ENCODE measurements at places on chromosomes 5 and 9.

- no peak for DNase-seq
Observed at GRCh38 chr5:1031306-1031959, 22.8 kb downstream of the NKD2 start.

DNA sequence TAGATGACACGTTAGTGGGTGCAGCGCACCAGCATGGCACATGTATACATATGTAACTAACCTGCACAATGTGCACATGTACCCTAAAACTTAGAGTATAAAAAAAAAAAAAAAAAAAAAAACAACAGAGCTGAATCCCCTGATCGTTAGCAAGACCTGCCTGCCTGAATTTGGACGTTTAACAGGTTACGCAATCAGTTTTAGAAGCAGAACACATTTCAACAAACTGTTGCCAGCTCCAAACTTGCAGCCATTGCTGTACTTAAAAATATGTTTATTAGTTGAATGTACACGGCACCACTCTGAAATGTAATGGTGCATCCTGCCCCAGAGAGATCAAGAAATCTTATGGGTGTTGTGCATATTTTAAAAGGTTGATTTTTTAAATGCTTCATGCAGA lies 680.0 kb downstream of the TLE4 start:
- no peak for DNase-seq

- DNase-seq: no peak
Observed at GRCh38 chr9:74499111-74499601, 2.0 kb downstream of the RORB start.

DNA sequence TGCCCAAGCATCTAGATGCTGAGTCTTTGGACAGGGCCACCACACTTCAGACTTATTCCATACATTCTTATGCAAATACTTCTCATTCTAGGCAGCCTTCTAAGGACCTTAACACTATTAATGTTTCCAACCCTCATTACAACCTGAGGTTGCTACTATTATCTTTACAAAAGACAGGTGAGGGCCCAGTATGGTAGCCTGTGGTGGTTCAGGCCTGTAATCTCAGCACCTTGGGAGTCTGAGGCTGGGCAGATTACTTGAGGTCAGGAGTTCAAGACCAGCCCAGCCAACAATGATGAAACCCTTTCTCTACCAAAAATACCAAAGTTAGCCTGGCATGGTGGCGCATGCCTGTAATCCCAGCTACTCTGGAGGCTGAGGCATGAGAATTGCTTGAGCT lies 16.2 kb downstream of the ZFP62 start:
- no peak for DNase-seq

DNA sequence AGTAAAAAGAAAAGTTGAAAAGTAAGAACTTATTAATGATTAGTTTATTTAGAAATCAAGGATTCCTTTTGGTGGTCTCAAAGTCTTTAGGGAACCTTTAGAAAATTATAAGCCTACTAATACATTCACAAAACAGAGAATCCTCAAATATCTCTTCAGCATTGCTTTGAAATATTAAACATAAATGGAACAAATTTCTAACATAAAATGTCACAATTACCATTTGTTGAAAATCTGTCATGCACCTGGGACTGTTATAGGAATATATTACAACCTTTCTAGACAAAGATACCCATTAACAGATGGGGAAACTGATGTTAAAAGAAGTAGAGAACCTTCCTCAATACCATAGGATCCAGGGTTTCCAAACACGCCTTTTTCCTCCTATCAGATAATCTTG lies 83.2 kb downstream of the LHFPL2 start:
- no peak for DNase-seq

- DNase-seq: no peak
Observed at GRCh38 chr5:121982146-121982892, 20.5 kb downstream of the SRFBP1 start.

- no peak for DNase-seq
Observed at GRCh38 chr9:38186404-38187115, 117.5 kb upstream of the SHB start.

- DNase-seq: no peak
Observed at GRCh38 chr9:8724284-8725018, 924.9 kb upstream of the DMAC1 start.

DNA sequence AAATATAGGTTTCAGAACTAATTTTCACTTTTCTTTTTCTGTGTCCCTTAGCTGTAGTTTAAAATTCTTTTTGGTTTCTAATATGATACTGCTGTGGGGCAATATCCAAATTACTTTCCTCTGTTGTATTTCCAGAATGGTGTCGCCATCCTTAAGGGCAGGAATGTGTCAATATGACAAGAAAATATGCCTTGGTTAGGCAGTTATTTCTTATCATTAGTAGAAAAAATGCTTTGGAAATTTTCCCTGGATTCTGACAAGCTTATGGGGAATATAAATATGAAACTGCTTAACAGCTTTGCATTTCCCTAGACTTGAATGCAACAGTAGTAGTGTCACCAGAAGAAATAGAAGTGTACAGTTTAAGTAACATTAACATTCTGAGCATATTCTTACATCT lies 29.4 kb downstream of the ANKRD34B start:
- no peak for DNase-seq

GRCh38 chr5:149227168-149227826 lies 44.4 kb upstream of the AFAP1L1 start:
- DNase-seq: no peak

DNA sequence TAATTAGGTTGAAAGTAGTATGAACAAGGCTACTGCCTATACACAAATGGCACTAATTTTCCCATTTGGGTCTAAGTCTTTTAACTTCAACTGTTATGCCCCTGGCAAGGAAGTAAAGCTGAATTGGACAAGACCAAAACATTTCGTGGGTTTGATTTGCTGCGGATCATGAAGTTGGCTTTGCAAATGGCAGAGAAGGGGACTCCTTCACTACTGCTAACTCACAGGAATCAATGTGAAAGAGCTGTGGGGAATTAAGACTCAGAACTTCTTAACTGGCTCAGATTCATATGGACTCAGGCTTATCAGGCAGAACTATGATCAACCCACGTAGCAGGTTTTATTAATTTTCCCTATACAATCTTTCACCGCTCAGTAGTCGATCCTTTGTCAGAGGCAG lies 73.8 kb upstream of the IFNE start:
- no peak for DNase-seq

GRCh38 chr5:151086192-151086869 lies 5.5 kb upstream of the TNIP1 start:
- DNase-seq: no peak

DNA sequence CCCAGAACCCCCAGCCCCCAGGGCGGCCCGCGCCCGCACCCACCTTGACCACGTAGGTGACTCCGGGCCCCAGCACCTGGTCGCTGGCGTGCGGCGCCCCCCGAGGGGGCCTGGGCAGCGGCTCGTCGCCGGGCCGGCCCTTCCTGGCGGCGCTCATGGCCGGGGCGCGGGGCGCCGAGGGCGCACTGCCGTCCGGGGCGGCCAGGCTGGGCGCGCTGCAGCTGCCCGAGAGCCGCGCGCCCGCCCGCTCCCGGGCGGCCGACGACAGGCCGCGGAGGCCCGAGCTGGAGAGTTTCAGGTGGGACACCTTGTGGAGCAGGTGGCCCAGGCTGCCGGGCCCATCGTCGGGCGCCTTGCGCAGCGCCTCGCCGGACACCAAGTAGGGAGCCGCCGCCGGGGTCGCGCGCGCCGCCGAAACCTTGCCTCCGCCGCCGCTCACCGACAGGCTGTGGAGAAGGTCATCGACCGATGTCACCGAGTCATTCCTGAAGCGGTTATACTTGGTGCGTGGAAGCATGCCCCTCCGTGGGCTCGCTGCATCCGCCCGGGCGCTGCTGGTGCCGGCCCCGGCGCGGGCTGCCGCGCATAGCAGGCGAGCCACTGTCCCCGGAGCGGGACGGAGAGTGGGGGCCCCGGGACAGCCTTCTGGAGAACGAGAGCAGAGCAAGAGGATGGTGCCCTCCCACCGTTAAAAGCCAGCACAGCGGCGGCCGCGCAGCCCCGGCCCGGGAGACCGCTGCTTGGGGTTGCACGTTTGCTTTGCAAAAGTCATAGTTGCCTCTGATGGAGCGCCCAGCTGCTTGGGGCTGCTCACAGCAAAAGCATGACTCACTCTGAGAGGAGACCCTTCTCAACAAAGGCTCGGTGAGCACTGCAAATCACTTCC lies at the start of gene SHC3:
Gene SHC3, minus strand, starts transcription at position 875 of the 886 bp plus-strand sequence. Its CDS starts 358 bp downstream, at position 517.
- DNase-seq: no peak

- peak; percentile 56 for DNase-seq
Observed at GRCh38 chr9:35776018-35776417, 15.4 kb upstream of the NPR2 start.

GRCh38 chr5:120706877-120707276 lies 242.8 kb downstream of the PRR16 start:
- no peak for DNase-seq

GRCh38 chr5:154593071-154593470 lies 115.0 kb upstream of the HAND1 start:
- no peak for DNase-seq

GRCh38 chr5:123721675-123722276 lies 209.8 kb downstream of the CSNK1G3 start:
- no peak for DNase-seq

DNA sequence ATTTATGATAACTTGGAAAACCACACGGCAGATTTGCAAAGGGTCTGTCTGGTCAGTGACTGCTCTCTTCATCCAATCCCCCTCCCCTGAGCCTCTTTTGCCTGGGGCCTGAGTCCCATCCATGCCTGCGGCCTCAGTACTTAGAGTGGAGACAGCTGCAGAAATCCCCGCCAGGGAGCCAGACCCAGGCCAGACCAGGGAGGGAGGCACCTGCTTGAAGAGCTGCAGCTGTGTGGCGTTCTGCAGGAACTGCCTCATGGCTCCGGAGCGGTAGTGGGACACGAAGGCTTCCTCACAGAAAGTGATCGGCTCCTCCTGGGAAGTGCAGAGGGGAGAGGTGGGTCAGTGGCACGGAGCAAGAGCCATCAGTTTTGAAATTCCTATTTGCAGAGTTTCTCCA lies 101.6 kb downstream of the CRB2 start:
- no peak for DNase-seq

DNA sequence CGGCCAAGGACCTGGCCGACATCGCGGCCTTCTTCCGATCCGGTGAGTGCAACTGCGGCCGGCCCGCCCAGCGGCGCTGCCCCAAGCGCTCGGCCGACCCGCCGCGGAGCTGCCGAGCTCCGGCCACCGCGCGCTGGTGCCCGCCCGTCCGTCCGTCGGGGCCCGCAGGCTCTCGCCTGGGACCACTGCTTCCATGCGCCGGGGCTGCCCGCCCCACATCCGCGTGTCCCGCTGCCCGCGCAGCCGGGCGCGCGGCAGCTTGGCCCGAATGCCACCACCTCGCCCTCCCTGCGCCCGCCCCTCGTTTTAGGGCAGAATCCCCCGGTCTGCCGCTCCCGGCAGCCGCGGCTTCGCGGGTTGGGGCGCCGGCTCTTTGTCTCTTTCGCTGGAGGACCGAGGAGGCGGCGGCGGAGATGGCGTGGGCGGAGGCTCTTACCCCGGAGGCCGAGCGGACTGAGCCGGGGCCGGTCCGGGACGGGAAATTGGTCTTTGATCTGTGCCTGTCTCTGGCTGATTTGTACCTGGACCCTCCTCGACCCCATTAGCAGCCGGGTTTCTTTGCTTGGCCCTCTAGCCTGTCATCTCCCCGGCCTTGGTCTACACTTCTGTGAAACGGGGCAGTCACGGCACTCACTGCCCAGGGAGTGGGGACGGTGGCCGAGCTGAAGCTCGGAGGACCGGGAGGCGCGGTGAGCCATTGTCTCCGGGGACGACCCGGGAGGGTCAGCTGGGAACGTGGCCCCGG lies 871 bp downstream of the TRIO start:
- DNase-seq: peak; percentile 29

- no peak for DNase-seq
Observed at GRCh38 chr5:76601470-76601869, 21.7 kb downstream of the F2RL2 start.

- no peak for DNase-seq
Observed at GRCh38 chr5:51960617-51961121, 577.4 kb downstream of the ISL1 start.

DNA sequence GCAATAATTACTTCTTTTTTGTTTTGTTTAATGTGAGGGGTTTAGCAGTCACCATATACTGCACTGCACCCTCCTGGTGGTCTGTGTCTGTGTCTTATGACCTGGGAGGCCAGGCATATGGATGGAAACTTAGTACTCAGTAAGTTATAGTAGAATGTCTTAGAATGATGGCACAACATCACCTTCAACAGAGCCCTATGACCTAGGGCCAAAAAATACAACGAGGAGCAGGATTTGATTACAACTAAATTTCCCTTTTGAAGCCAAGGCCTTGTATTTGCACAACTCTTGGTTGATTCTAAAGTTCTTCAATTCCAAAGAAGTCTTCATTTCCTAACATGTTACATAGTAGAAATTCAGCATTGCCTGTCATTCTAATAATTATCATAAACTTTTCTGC lies 422.1 kb upstream of the PIK3R1 start:
- DNase-seq: no peak

- peak; percentile 31 for DNase-seq
Observed at GRCh38 chr9:137307255-137308056, 5.4 kb upstream of the NRARP start.

DNA sequence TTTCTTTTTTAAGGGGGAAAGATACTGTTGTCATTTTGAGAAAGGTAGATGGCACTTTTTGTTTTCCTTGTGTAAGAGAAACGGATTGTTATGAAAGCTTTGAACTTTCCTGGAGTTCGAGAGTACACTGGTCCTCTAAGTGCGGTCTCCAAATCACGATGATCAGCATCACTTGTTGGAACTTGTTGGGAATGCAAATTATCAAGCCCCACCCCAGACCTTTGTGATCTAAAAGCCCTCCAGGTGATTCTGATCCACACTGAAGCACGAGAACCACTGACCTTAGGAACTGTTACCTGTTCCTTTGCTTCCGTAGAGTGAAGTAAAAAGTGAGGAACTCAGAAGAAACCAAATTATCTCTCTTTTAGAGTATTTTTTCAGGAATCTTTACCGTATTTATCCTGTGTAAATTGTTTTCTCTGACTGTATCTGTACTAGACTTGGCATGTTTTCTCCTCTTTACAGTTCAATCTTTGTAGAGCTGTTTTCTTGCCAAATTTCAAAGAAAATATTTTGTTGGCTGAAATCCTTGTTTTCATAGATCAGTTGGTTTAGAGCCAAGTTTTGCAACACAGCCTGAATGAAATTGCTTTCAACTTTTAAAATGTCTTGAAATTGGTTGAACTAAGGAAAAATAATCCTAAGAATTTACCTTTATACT lies 4.0 kb downstream of the MAT2B start:
- DNase-seq: no peak

GRCh38 chr5:92002721-92003274 lies 619.7 kb upstream of the ARRDC3 start:
- DNase-seq: no peak

Measured in NCI-H510A (cell line).